ENCODE measurements at places on chromosomes 2 and 18. TPM values are rescaled to one million over a fixed set of nuclear protein-coding genes. Genes with fewer than 3 reads are reported as not detected.
A peak's percentile ranks its signal among the peaks of the same experiment; 100 is the strongest.

GRCh38 chr2:217555081-217555876 is 447.5 kb downstream of the TNS1 start:
- DNase-seq, result no peak

DNA sequence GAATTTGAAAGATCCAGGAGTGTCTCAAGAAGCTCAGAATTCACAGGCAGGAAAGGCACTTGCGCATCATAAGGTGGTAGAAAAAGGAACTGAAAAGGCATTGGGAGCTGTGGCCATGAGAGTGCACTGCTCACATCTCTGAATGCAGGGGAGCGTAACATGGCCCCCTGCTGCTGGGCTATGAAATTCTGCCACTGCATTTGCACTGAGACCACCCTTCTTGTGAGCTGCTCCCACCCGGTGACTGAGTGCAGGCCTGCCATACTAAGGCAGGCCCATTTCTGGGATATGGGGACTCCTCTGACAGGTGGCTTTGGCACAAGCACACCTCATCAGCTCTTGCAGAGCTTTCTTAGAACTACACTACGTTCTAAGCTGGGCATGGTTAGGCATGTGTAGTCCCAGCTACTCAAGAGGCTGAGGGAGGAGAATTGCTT is 25.3 kb upstream of the STARD7 start:
- DNase-seq, result no peak

GRCh38 chr2:171794918-171795317 is 99.1 kb downstream of the SLC25A12 start:
- no peak for DNase-seq

- DNase-seq, result no peak
Measured at GRCh38 chr2:193523662-193524061, 1328.9 kb upstream of the TMEFF2 start.

Gene GLI2
- total RNA-seq, result 0.45 TPM

DNA sequence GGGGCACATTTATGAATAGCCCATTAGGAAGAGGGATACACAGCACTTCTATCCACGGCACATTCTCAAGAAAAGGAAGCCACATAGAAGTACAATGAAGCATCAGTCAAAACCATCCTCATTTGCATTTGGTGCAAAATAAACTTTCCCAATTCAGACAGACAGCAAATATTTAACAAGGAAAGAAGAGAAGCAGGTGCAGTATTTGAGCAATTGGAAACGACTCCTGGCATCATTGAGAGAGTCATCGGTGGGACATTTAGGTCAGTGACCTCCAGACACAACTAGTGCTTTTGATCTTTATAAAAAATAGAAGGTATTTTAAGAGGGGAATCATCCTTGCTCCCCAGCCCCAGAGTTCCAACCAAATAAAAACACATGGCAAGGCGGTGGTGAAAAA is 118.0 kb downstream of the MREG start:
- DNase-seq, result no peak

GRCh38 chr2:27427863-27428212 is 593 bp upstream of the NRBP1 start:
- peak; percentile 21 for DNase-seq

GRCh38 chr2:102013206-102014040 is 21.7 kb downstream of the IL1R2 start:
- peak; percentile 52 for DNase-seq

GRCh38 chr2:63942788-63943187 is 76.4 kb downstream of the VPS54 start:
- DNase-seq, result no peak

DNA sequence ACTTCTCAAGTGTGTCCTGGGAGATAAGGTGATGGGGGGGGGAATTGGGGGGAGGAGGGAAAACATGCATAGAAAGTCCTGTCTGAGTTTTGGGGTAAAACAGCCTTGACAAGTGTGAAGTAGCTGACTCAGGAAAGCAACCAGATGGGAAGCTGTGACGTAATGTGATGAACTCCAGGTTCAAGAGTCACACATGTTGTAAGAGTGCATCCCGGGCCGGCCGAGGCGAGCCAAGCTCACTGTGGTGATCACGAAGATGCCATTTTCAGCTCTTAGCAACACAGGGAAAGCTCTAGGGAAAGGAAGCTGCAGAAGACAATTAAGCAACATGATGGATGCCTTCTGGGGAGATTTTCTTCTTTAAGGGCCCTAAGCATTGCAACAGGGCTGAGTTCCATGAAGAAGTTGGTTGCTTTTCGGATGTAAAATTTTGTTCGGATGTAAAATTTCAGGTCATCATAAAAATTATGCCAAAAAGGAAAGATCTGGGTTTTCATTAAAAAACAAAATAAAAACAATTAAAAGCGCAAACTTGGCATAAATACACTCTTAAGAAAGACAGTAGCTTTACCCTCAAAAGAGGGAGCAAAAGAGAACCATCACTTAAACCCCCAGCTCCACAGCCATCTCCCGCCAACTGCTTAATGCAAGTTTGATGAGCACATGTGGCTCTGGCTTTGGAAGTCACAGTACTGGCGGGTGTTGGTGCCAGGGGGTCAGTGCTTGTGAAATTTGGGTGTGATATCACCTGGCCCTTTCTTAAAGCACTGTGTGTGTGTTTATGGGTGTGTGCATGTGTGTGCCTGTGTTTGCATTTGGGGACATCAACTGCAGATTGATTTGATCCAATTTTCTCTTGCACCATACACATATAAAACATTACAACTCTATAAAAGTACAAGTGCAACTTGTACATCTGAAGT is 19.1 kb downstream of the SERTAD2 start:
- no peak for DNase-seq

- DNase-seq, result no peak
Measured at GRCh38 chr2:8437228-8437948, 244.5 kb upstream of the ID2 start.

GRCh38 chr2:41912337-41912736 is 135.5 kb upstream of the PKDCC start:
- no peak for DNase-seq

Gene SULT1C2
- total RNA-seq, result 13.1 TPM

- peak; percentile 46 for DNase-seq
Measured at GRCh38 chr2:42142547-42143184, 26.5 kb upstream of the EML4 start.

- DNase-seq, result no peak
Measured at GRCh38 chr2:206443735-206444527, 599 bp downstream of the ADAM23 start.

GRCh38 chr2:105749583-105750400 is 5.1 kb downstream of the NCK2 start:
- no peak for DNase-seq

Gene VWC2L
- 0.15 TPM for total RNA-seq

GRCh38 chr18:67726882-67727281 is 210.4 kb upstream of the DSEL start:
- no peak for DNase-seq

DNA sequence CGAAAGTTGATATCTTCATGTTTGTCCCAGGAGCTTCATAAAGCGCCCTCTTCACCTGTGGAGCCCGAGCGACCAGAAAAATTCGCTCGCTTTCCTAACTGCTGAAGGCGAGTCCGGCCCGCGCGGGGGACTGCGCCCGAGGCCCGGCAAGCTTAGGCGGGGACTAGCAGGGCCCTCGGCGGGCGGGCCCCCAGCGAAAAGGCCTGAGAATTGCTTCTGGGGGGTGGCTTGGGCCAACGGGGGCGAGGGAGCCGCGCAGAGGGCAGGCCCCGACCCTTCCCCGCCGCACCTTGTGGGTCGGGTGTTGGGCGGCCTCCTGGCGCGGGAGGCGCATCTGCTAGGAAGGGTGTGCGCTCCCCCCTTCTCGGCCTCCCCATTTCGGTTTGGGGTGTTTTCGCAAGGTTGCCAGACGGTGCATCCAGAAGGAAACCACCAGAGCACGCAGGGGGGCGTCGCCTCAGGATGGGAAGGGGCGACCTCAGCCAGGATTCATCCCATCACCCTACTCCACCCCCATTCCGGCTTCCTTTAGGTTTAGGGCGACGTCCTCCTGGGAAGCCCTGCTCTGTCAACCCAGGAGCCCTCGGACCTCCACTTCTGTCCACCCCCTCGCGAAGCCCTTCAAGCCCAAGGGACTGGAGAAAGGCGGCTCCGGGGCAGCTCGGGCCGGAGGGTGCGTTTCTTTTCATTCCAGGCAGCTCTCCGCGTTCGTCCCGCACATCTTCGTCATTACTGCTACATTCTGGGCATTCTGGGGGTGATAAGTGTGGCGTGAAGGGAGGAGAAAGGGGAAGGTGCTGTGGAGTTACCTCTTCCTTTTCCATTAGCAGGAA is 9.1 kb downstream of the SP9 start:
- DNase-seq, result no peak

GRCh38 chr2:218959141-218959731 is at the start of gene CDK5R2:
Gene CDK5R2, plus strand, starts transcription at chr2:218959666. Its CDS starts 155 bp downstream, at chr2:218959821.
- DNase-seq, result peak; percentile 45

Gene BOLL
- not detected for total RNA-seq

DNA sequence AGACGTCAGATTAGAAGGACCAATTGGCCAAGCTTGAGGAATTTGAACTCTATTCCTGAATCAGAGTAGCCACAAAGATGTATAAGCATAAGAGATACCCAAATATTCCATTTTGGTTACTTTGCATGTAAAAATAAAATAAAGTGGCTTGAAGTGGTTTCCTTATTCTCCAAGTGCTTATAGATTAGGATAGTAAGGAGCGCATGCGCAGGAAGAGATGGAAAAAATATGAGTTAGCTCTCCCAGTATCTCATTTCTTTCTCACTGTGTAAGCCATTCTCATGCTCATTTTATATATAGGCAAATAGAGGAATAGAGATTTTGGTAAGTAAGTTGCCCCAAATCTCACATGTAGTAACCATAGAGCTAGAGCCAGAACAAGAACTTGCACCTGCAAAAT is 241.3 kb downstream of the SETBP1 start:
- no peak for DNase-seq

Gene ATP6V1B1
- not detected for total RNA-seq

Gene TMEM178A
- 2.9 TPM for total RNA-seq

GRCh38 chr2:142794850-142795249 is 82.6 kb upstream of the KYNU start:
- DNase-seq, result no peak

- no peak for DNase-seq
Measured at GRCh38 chr2:69288429-69288828, 98.6 kb downstream of the GFPT1 start.

- DNase-seq, result peak; percentile 87
Measured at GRCh38 chr2:8103085-8103708, 578.7 kb upstream of the ID2 start.
